ENCODE measurements at places on chromosomes 3 and 15.

DNA sequence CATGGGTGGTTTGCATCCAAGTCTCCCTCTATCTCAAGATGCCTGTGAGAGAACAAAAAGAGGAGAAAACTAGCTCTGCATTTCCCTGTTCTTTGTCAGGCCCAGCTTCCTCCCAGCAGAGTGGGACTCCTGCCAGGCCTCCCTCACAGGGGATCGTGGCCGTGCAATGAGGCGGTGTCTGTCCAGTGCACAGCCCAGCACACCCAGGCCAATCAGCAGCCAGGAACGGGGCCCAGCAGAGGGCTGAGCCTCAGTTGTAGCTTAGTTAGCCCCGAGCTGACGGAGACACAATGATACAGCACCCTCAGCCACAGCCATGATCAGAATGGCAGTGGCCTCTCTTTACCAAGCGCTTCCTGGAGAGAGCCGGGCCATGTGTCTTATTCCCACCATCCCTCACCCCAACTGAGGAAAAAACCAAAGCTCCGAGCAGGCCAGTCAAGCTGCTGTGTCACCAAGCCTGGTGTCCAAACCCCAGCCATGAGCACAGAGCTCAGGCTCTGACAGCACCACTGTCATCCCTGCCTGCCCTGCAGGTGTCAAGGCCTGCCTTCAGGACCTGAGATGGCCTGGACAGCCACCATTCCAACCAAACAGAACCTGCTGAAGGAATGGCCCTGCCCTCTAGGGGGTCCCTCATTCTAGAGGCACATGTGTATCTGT lies 71.1 kb downstream of the DNAJB8 start:
- no peak for DNase-seq
- H3K36me3 ChIP-seq, result no peaks in the 10 kb centered on the region
- H3K27ac ChIP-seq, result no peak overlapping the region
- H3K4me3 ChIP-seq, result no peak overlapping the region
- H3K4me1 ChIP-seq, result no peaks in the 10 kb centered on the region

- no peak overlapping the region for H3K27ac ChIP-seq
- H3K36me3 ChIP-seq, result no peaks in the 10 kb centered on the region
- no peaks in the 10 kb centered on the region for H3K27me3 ChIP-seq
- no peaks in the 10 kb centered on the region for H3K4me1 ChIP-seq
- H3K4me3 ChIP-seq, result no peak overlapping the region
These were observed 122.3 kb downstream of the PTPRG start for GRCh38 chr3:61683549-61684236.

- no peak overlapping the region for H3K4me3 ChIP-seq
- no peaks in the 10 kb centered on the region for H3K36me3 ChIP-seq
- H3K27me3 ChIP-seq, result no peaks in the 10 kb centered on the region
- H3K4me1 ChIP-seq, result no peaks in the 10 kb centered on the region
These were observed 16.5 kb downstream of the DUOX2 start for GRCh38 chr15:45097466-45097865.

GRCh38 chr3:184375747-184376461 lies 2.1 kb downstream of the THPO start:
- no peak overlapping the region for H3K4me3 ChIP-seq
- no peaks in the 10 kb centered on the region for H3K36me3 ChIP-seq
- H3K27ac ChIP-seq, result no peak overlapping the region
- no peak for DNase-seq

- peak overlapping the region; percentile 97 for H3K27ac ChIP-seq
- H3K36me3 ChIP-seq, result peaks cover 20% of the 10 kb centered on the region
- H3K4me3 ChIP-seq, result no peak overlapping the region
- no peaks in the 10 kb centered on the region for H3K27me3 ChIP-seq
- peaks cover 64% of the 10 kb centered on the region for H3K4me1 ChIP-seq
These were observed 3.8 kb downstream of the TCTA start for GRCh38 chr3:49415931-49416601.

DNA sequence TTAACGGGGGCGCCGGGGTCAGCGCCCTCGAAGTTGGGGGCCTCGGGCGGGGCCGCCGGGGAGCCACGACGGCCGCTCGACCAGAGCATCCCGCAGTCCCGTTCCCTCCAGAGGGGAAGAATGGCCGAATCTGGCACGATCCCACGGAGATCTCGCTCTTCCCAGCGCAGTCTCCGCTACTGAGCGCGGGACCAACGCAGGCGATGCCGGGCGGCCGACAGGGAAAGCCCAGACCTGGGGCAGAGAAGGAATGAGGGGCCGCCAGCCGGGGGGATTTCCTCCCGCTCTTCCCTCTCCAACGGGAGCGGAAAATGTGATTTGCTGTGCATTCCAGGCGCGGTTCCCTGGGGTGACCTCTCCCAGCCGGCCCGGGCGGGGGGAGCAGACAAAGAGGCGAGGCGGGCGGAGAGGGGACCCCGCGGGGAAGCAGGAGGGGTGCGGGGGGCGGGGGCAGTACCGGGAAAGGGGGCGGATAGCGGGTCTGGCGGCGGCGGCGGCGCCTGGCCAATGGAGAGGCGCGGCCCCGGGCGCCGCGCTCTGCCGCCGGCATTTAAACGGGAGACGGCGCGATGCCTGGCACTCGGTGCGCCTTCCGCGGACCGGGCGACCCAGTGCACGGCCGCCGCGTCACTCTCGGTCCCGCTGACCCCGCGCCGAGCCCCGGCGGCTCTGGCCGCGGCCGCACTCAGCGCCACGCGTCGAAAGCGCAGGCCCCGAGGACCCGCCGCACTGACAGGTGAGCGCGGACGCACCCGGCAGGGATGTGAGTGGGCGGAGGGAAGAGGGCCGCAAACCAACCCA lies at the start of gene GREM1:
TSS of gene GREM1 (plus strand) at position 579 of the 801 bp plus-strand sequence. CDS start 12,687 bp downstream, outside the sequence.
- H3K4me3 ChIP-seq, result peak within 1 kb of the TSS; percentile 26
- H3K27ac ChIP-seq, result no peak within 1 kb of the TSS
- H3K36me3 ChIP-seq, result no peaks in the 10 kb centered on the region
- no peak for DNase-seq
- H3K27me3 ChIP-seq, result peaks cover 58% of the 10 kb centered on the region
- peaks cover 32% of the 10 kb centered on the region for H3K4me1 ChIP-seq

GRCh38 chr3:155712008-155712407 lies 32.9 kb downstream of the PLCH1 start:
- no peaks in the 10 kb centered on the region for H3K27me3 ChIP-seq
- no peak for DNase-seq
- no peak overlapping the region for H3K27ac ChIP-seq
- H3K36me3 ChIP-seq, result no peaks in the 10 kb centered on the region
- H3K4me3 ChIP-seq, result no peak overlapping the region

DNA sequence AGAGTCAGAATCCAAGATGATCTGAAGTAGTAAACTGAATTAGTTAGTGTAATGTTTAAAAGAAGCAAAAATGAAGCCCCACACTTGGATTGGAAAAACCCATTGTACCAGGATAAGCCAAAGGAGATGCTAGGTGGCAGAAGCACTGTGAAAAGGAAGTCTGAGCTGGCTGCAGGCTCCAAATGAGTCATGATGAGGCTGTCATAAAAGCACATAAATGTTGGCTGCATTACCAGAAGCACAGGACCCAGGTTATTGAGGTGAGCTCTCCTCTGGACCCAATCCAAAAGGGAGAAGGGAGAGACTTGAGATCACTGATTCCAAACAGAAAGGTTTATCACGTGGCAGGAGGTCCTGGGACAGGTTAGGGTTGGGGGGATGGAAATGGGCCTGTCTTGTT lies 3.2 kb upstream of the ACAN start:
- H3K4me1 ChIP-seq, result peaks cover 17% of the 10 kb centered on the region
- DNase-seq, result no peak
- no peak overlapping the region for H3K4me3 ChIP-seq
- H3K27ac ChIP-seq, result no peak overlapping the region

- peaks cover 13% of the 10 kb centered on the region for H3K36me3 ChIP-seq
- no peaks in the 10 kb centered on the region for H3K27me3 ChIP-seq
- no peak for DNase-seq
- H3K4me3 ChIP-seq, result no peak overlapping the region
- H3K4me1 ChIP-seq, result no peaks in the 10 kb centered on the region
- no peak overlapping the region for H3K27ac ChIP-seq
These were observed 27.0 kb upstream of the CSPG5 start for GRCh38 chr3:47605652-47606051.

GRCh38 chr3:150636258-150636657 lies 33.1 kb downstream of the SELENOT start:
- no peak overlapping the region for H3K4me3 ChIP-seq
- no peak for DNase-seq
- H3K36me3 ChIP-seq, result no peaks in the 10 kb centered on the region
- no peaks in the 10 kb centered on the region for H3K27me3 ChIP-seq

DNA sequence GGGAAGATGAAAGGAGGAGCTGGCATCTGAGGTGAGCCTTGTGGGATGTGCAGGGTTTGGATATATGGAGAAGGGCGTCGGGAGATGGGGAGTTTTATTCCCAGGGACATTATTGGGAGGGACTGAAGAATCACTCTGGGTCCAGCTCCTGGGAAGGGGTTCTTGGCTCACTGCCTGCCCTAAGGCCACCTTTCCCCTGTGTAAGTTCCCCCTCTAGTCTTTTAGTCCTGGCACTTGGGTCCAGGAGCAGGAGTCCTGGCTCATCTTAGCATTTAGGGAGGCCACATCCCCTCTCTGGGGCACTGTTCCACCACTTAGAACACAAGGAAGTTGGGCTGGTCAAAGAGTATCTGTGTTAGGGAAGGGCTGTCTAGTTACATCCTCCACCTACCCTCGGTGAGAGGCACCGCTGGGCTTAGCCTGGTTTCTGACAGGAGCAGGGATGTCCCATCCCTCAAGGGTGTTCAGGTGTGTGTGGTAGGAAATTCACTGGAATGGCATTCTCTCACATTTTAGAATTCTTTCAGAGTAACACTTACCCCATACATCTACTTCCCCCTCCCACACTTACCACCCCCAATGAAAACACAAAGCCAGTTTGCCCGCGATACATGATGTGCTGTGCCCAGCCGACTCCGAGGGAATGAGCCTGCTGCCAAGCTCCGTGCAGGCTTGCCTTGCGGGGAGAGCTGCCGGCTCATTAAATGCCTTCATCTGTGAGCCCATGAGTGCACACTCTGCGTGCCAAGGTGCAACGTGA lies 86.7 kb downstream of the FAM43A start:
- no peaks in the 10 kb centered on the region for H3K36me3 ChIP-seq
- H3K4me3 ChIP-seq, result no peak overlapping the region
- H3K4me1 ChIP-seq, result peaks cover 21% of the 10 kb centered on the region
- DNase-seq, result no peak

- DNase-seq, result peak; percentile 29
- no peak overlapping the region for H3K27ac ChIP-seq
- H3K27me3 ChIP-seq, result no peaks in the 10 kb centered on the region
- H3K4me1 ChIP-seq, result no peaks in the 10 kb centered on the region
- no peaks in the 10 kb centered on the region for H3K36me3 ChIP-seq
These were observed 33.1 kb upstream of the UBE2Q2 start for GRCh38 chr15:75809986-75810750.

DNA sequence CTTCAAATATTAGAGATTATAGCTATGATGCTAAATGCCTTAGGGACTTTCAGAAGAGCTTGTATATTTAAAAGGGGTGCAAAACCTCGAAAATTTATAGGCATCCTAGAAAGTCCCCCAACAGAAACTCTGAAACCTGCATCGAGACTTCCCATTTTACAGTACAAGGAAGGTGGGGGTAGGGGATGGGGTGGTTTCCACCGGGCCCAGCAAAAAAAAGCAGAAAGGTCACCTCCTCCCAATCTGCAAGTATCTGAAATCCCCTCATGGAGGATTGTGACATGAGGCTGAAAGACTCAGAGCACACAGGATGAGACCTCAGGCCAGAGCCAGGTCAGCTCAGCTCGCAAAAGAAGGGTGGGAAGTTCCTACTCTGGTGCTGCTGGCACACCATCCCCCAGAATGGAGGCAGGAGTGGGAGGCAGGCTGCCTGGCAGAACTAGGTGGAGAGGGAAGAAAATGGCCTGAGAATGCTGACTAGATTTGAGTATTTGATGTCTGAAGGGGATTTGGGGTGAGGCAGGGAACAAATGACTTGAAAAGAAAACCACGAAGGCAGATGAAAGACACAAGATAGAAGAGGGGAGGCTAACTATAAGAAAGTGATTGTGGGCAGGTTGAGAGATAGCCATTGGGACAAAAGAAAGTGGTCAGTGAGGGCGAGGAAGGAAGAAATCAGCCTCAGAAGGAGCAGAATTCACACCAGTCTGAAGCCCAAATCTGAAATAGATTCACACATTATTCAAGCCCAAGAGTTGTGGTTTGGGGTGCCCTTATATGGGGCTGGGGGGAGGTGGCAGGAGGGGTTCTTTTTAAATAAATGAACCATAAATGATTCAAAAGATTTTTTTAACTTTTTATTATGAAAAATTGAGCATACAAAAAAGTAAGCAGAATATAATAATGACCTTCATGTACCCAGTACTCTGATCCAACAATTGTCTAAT lies 22.5 kb upstream of the TSC22D2 start:
- H3K36me3 ChIP-seq, result no peaks in the 10 kb centered on the region
- peak overlapping the region; percentile 58 for H3K4me3 ChIP-seq
- H3K4me1 ChIP-seq, result peaks cover 26% of the 10 kb centered on the region
- DNase-seq, result peak; percentile 83
- H3K27me3 ChIP-seq, result no peaks in the 10 kb centered on the region

DNA sequence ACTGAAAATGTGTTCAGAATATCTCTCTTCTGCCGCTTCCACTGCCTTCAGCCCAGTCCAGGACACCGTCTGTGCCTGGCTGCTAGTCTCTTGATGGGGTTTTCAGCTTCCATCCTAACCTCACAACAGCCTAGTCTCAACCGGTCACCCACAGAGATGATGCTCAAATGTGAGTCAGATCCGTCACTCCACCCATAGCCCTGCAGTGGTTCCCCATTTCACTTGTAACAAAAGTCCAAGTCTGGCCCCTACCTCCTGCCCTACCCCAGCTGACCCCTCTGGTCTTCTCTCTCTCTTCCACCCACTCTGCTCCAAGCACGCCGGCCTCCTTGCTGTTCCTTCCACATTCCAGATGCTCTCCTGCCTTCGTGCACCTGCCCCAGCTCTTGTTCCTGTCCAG lies 68.1 kb downstream of the PPARG start:
- no peak for DNase-seq
- H3K27ac ChIP-seq, result no peak overlapping the region
- no peaks in the 10 kb centered on the region for H3K27me3 ChIP-seq
- no peaks in the 10 kb centered on the region for H3K4me1 ChIP-seq

- no peak for DNase-seq
- no peak overlapping the region for H3K4me3 ChIP-seq
- H3K27me3 ChIP-seq, result no peaks in the 10 kb centered on the region
- peaks cover 8% of the 10 kb centered on the region for H3K4me1 ChIP-seq
- H3K36me3 ChIP-seq, result no peaks in the 10 kb centered on the region
These were observed 247.3 kb upstream of the SUCLG2 start for GRCh38 chr3:67901681-67902080.

- H3K4me3 ChIP-seq, result no peak overlapping the region
- no peak for DNase-seq
- H3K36me3 ChIP-seq, result no peaks in the 10 kb centered on the region
These were observed 901.7 kb downstream of the NTRK3 start for GRCh38 chr15:87354661-87355410.

- H3K27ac ChIP-seq, result peak overlapping the region; percentile 78
These were observed 26.9 kb downstream of the MCTP2 start for GRCh38 chr15:94258246-94258645.

DNA sequence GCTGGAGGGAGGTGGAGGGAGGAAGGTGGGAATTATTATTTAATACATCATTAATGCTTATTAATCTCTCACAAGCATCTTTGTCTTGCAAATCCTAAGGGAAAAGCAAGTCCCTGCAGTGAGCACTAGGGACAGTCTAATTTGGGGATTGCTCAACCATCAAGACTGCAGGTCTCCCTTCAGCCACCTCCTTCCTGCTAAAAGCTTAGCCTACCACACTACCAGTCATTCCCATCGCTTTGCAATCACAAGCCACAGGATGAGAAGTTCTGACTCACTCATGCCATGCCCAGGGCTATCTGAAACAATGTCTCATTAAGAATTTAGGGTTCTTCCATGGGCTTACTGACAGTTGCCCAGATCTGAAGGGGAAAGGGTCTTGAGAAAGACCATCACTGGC lies 51.0 kb upstream of the EIF1B start:
- no peaks in the 10 kb centered on the region for H3K36me3 ChIP-seq
- no peak for DNase-seq
- no peak overlapping the region for H3K27ac ChIP-seq
- H3K4me3 ChIP-seq, result no peak overlapping the region

All from B cell (primary cell).